ENCODE measurements at places on chromosomes 7 and 10.

- peak; percentile 18 for DNase-seq
Observed at GRCh38 chr7:103947026-103947655, 42.3 kb downstream of the RELN start.

- DNase-seq, result no peak
Observed at GRCh38 chr7:130473289-130473688, 18.6 kb upstream of the MEST start.

DNA sequence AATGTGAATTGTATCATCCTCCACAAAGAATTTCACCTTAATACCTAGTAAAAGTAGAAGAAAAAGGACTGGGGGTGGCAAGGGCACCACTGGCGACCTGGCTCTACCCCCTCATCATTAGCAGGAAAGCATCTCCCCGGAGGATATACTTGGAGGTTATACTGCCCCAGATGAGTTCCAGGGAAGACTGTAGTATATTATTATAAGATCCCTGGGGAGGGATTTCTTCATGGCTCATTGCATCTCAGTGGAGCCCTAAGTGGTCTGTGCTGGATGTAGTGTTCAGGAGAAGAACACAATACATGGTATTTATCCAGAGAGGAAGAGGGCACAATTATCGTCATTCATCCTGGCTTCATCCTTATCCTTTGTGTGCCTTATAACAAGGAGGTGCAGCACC, 14.2 kb upstream of the DYNC1I1 start:
- DNase-seq, result no peak

DNA sequence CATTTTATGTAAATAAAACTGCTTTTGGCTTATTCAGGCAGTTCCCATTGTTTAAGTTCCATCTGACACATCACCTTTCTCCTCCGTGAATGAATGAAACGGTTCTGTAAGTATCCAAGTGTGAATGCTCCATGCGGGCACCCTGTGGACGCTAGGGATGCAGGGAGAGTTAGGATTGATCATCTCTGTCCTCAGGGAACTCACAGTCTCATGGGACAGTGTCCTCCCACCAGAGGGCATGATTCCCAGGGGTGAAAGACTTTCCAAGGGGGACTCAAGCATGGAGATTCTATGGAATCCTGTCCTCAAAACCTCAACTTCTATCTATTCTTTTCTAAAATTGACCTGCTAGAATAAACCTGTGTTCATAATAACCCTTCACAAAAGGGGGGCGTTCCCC, 98.8 kb downstream of the HECW1 start:
- DNase-seq, result peak; percentile 31

DNA sequence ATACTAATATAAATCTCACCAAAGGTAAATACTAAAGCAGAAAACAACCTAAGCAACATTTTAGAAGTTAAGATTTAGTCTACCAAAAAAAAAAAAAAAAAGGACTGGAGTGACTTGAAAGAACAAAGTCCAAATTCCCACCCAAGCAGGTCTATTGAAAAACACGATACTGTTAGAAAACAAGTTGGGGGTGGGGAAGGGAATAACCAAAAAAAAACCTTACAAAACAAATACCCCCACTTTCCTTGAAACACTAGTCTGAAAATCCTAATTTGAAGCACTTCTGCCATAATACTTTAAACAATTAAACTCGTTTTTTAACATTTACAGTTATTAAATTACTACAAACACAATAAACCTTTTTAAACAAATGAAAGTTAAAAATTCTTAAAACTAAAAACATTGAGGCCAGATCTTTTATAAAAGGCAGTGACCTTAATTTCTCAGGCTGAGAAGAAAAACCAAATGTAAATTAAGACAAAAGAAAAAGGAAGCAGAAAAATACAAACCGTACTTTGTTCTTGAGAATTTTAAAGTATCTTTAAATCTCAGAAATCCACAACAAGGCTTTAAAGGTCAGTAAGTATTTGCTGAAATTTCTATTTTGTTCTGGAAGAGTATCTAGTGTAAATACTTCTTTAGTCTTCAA, 135.1 kb downstream of the NRBF2 start:
- DNase-seq, result peak; percentile 36

DNA sequence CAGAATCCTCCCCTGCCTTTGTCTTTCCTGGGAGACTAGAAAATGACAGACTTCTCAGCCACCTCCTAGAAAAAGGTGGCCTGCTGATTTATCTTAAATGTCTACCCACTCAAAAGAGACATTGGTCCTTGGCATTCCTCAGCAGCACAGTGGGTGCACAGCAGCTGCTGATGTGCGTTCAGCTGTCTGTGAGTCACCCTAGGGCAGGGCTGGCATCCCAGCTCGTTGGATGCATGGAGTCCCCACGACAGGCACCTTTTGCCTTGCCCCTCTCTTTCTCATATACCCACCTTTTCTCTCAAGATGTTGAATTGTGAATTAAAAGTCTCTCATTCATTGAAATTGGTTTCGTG, 113.0 kb downstream of the DOCK1 start:
- peak; percentile 7 for DNase-seq

DNA sequence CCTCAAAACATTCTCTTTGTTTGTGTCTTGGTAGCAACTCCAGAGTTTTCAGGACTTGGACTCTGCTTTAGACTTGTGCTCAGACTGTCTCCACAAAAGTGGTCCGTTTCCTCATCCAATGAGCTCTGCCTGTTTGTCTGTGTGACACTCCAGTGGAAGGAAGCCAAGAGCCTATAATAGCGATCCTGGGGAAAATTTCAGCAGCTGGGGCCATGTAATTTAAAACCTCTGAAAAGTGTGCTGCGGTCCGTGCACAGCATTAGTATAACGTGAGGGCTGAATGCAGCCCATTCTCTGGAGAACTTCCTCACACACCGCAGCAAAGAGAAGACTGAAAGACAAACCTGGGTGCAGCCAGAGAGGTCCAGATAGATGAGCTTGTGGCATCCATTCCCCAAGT, at the start of gene LRRC17:
TSS of gene LRRC17 (plus strand) at position 259 of the 400 bp plus-strand sequence. CDS start 20,914 bp downstream, outside the sequence.
- no peak for DNase-seq

DNA sequence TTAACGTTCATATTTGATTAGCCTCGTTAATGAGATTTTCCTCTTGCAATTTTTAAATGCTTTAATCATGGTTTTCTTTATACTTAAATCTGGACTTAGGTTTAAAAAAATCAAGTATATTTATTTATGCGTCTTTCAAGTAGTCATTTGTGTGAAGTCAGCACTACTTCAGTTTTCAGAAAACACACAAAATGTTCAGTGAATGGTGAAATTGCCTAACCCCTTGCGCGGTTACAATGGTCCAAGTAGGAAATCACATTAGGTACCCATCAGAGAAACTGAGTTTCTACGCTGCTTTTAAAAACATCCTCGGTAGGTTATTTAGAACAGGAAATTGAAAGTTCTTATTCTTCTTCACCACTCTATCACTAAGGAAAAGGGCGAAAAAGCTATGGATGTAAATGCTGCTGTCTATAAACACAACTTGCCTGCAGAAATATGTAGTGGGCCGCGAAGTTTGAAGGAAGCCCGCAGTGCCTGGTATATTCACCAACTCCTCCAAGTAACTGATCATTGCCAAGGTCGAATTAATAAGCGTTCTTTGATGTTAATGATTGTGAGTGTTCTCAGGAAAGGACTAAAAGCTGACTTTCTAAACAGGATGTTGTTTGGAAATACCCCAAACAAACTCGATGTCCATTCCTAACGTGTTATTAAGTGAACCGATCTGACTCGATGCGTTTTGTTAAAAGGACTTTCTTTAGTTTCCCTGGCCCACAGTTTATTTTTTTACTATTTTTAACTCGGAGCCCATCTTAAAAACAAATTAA, 1.0 kb downstream of the SYPL1 start:
- peak; percentile 11 for DNase-seq

DNA sequence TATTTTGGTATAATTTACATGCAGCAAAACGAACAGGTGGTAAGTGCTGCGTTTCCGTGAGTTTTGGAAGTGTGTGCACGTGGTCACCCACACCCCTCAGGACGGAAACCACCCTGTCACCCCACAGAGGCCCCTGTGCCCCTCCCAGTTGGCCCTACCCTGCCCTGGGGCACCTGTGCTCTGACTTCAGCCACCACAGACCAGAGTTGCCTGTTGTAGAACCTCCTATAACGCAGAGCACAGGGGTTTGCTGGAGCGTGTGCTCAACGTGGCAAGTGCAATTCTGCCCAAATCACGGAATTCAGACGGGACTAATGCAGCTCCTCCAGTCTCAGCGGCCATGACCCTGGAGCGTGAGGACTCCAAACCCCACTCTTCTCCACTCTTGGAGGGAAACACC, 9.6 kb upstream of the CFAP46 start:
- DNase-seq, result no peak

DNA sequence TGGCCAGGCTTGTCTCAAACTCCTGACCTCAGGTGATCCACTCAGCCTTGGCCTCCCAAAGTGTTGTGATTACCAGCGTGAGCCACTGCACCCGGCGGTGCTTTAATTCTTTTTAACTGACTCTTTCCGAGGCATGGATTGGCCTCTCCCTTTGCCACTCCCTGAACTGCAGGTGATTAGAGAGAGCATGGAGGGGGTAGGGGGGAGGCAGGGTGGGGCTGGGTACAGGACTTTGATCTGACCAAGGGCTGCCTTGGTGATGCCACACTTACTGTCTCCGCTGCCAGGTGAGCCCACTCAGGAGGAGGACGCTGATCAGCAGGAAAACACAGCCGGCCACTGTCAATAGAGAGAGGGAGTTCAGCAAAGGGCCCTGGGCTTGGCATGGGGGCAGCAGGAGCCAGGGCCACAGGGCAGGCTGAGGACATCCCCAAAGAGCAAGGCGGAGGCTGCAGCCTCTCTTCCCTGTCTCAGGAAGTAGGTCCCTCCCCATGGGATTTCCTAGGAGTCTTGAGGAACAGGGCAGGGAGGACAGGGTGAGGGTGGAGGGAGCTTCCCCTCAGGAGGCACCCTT, 40.5 kb upstream of the IL15RA start:
- no peak for DNase-seq

- DNase-seq, result peak; percentile 51
Observed at GRCh38 chr10:77049896-77050295, 587.7 kb downstream of the KCNMA1 start.

DNA sequence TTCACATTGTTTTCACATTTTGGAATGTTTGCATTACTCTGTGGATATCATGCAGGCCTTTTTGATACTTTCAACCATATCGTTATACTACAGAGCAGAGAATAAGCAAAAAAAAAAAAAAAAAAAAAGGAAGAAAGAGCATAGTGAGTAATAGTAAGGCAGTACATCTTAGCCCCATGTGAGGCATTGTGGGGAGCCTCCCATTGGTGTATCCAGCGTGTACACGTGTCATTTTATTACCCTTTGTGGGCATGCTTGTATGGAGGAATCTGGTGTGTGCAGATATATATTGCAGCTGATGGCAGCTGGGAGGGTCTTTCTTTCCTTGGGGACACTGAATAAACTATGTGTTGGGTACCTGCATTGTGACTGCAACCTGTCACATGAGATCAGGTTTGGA, 19.6 kb downstream of the R3HCC1L start:
- no peak for DNase-seq

GRCh38 chr7:14419531-14419930, 430.1 kb upstream of the ETV1 start:
- DNase-seq, result no peak

DNA sequence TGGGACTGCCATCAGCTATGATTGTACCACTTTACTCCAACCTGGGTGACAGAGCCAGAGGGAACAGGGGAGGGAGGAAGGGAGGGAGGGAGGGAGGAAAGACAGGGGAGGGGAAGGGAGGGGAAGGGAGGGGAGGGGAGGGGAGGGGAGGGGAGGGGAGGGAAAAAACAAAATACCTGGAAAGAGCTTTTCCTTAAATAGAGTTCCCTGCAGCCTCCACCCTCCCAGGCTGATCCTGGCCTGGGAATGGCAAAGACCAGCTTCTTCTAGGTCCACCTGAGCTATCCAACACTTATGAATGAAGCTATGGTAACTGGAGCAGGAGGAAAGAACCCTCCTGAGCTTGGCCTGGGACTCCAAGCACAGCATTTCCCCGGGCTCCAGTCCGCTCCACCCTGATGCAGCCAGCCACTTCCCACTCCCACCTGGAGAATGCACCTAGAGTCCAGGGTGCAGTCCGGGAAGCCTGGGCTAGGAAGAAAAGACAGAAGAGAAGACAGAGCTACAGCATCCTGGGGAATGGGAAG, 66.1 kb downstream of the GRID1 start:
- no peak for DNase-seq

DNA sequence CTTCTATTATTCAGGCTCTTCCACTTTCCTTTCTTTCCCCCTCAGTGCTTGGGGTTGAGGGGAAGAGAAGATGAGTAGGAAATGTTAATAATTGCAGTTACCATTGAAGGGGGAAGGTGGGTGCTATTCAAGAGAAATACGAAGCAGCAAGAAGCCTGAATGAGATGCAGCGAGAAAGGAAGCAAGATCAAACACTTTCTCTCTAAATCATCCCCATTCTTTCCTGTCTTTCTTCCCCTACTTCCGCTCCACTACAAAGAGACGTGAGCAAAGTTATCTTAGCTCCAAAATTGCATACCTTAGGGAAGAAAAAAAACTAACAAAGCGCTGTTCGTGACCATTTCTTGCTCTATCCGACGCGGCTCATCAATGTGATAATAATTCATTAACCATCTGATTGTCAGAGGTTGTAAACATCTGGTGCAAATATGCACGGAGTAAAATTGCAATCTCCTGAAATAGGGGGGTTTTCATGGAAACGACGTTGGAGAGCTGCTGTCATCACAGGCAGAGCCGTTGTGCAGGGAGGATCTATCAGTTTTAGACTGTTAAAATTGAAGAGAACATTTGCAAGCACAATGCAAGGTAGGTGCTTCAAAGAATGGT, 15.2 kb upstream of the PARD3 start:
- no peak for DNase-seq

- no peak for DNase-seq
Observed at GRCh38 chr10:44307691-44308090, 77.2 kb downstream of the CXCL12 start.

GRCh38 chr7:114922652-114923402, 933 bp downstream of the MDFIC start:
- DNase-seq, result peak; percentile 61

DNA sequence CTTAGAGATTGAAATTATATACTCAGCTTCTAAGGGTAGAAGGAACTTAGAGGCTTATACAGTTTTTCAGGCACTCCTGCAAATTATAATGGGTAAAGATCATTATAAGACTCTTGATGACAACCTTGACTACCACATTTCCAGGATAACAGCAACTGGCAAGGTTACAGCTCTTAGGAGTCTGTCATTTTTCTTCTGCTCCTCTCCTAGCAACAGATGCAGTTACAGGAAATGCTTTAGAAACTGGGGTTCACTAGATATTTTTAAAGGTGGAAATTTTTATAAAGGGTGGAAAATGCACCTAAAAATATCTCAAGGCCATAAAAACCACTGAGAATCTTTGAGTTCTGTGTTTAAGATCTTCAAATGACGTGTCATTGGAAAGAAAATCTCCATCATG, 185.8 kb downstream of the RELN start:
- no peak for DNase-seq

DNA sequence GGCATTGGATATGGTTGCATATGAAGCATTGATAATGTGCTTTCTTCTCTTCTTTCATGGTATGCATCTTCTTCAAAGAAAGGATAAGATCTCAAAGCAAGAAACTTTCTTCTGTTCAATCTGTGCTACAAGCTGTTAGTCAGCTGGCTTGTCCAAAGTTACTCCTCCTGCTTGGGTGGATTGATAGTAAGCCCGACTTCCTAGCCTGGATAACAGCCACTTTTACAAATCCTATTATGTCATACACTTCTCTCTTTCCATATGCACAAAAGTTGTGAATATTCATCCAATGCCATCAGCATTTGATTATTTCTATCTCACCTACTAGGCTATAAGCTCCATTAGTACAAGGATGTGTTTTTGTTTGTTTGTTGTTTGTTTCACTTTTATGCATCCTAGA, 891.0 kb upstream of the SORCS1 start:
- no peak for DNase-seq

Data from kidney tubule cell (primary cell).